ENCODE measurements at places on chromosomes 7 and 10.
A peak's percentile ranks its signal among the peaks of the same experiment; 100 is the strongest.

- no peak for DNase-seq
Observed at GRCh38 chr10:96415891-96416554, 57.2 kb upstream of the OPALIN start.

- no peak for DNase-seq
Observed at GRCh38 chr7:129607471-129608120, 3.9 kb upstream of the NRF1 start.

- no peak for DNase-seq
Observed at GRCh38 chr7:64774204-64774842, 19.9 kb upstream of the ZNF138 start.

DNA sequence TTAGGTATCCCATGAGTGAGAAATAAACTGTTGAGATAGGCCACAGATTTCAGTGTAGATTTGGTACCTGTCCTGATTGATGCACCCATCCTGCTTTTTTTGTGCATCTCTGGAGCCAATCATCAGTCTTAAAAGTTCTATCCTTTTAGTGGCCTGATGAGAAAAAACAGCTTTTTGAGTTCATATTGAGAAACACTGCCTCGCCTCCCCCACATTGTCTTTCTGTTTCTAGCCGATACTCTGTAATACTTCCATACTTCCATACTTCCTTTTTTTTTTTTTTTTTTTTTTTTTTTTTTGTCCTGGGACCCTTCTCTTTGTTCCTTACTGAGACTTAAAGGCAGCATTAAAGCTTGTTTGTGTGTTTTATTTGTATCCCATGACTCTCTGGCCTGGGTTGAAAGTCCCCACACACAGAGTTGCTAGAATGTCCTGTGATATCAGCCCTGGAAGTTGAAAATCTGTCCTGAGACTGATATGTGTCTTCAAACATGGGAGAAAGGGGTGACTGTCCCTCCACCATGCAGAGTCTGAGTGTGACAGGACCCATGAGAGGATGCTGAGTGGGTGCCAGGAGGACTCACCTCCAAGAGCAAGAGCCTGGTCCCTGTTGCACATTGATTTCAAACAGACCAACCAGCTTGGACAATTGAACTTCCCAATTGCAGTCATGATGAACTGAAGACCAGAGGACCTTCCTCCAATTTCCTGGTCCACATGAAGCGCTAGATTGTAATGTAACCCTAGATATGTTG is 5.7 kb downstream of the ZNF22 start:
- DNase-seq: no peak

- no peak for DNase-seq
Observed at GRCh38 chr10:130190055-130190736, 54.0 kb downstream of the GLRX3 start.

DNA sequence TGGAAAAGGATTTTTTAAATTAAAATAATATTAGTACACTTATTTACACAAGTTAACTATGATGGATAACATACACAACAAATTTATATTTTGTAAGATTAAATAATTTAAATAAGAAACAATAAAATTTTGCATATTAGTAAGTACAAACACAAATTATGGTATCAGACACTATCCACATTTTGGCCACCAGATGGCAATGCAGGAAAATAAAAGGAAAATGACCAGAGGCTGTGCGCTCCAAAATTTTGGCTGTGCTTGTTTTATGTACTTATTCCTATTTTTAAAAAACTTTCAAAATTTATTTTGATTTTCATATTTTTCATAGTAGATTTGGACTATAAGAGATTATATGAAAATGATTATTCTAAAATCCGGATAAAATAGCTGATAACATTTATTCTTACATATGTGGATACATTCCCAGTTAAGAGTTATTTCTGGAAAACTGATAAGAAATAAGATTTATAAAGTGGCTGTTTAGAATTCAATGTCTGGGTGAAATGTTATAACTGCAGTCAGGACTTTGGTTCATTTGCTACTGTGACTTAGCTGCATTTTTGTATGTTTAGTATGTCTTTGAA is 274.7 kb upstream of the HGF start:
- no peak for DNase-seq

- DNase-seq: no peak
Observed at GRCh38 chr7:155457544-155458110, 302 bp upstream of the EN2 start.

GRCh38 chr7:7607010-7607409 is 33.5 kb upstream of the UMAD1 start:
- no peak for DNase-seq

GRCh38 chr7:12102126-12102525 is 109.0 kb upstream of the TMEM106B start:
- peak; percentile 44 for DNase-seq

- no peak for DNase-seq
Observed at GRCh38 chr10:1242975-1243374, 186.8 kb downstream of the WDR37 start.

- DNase-seq: no peak
Observed at GRCh38 chr10:59680199-59680598, 29.5 kb downstream of the SLC16A9 start.
